Left renal cortex interstitium (tissue), 4 donors: ENCODE measurements at places on chromosomes 6 and 20. TPM values are rescaled to one million over a fixed set of nuclear protein-coding genes. Genes with fewer than 3 reads are reported as not detected.

DNA sequence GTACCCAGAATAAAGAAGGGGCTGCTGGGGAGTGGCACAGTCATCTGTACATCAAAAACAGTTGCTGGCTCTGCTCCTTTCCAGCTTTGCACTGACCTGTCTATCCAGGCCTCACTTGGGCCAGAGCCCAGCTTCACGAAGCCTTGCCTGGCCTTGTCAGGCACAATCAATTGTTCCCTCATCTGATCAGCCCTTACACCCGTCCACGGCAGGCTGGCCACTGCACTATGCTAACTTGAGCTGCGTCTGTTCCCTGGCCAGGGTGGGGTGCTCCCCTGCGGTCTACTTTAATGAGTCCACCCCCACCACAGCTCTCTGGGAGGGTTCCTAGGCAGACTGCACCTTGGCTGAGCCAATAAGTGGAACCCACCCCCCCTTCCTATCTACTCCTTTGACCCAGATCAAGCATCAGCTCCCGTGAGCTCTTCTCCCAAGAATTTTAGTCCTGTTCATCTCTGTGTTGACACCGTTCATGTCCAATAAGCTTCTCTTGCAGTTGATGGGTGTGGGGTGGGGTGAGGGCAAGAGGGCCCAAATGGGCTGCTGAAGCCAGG is 74.3 kb upstream of the MLN start:
- no peak for DNase-seq

Gene EEF1A2
- 1.3 TPM for polyA plus RNA-seq

Gene FKBP5
- polyA plus RNA-seq, result 24.1 TPM

DNA sequence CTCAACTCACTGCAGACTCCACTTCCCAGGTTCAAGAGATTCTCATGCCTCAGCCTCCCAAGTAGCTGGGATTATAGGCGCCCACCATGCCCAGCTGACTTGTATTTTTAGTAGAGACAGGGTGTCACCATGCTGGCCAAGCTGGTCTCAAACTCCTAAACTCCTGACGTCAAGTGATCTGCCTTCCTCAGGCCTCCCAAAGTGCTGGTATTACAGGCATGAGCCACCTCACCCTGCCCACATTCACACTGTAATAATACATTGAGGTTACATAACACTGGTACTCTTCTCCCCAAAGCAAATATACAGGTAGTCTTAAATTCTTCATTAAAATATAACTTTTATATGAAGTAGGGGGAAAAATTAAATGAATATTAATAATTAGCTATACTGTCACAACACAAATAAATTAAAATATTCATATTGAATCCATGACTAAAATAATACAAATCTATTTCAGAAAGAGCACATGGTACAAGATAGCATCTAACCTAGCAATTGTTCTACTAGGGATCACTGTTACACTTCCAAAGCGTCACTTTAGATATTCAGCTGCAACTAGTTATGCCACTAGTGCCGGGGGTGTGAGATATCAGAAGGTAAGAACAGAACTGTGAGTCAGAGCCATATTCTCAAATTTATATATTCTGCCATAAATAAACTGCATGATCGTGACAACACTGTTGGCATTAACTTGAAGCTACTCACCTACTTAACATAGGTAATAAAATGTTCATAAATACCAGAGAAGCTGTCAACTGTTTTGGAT is 169.1 kb upstream of the SHLD1 start:
- no peak for DNase-seq

DNA sequence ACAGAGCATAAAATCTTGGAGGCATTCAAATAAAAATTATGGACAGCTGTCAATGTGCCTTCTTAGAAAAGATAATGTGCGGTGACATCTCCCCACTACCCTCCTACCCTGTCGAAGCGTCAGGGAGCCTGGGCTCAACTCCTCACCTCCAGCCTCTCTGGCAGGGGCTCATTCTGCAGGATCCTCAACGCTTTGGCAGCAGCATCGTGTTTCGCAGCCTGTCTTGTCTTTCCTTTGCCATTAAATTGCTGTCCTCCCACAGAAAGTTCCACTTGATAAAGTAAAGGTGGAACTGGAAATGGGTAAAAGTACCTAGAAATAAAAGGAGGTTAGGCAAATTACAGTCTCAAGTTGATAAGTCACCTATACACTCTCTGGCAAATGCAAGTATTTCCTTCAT is 36.7 kb downstream of the STAU1 start:
- no peak for DNase-seq

DNA sequence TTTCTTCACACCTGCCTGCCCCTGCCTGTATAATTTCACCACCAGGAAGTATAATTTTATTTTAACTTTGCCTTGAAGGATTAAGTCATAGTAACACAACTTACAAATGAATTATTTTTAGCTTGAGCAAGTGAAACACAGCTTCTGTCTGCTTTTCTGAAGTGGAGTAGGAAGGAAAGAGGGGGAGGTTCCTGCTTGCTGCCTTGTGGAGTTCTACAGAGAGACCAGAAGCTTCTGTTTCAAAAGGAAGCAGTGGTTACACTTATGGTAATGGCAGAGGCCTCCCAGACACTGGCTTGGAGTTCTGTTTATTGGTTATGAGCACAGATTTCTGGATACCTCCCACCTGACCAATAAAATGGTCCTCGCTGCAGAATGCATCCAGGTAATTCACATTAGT is 159.6 kb downstream of the TMEM200A start:
- DNase-seq, result no peak

GRCh38 chr6:84772428-84773132 is 8.2 kb upstream of the TBX18 start:
- no peak for DNase-seq

DNA sequence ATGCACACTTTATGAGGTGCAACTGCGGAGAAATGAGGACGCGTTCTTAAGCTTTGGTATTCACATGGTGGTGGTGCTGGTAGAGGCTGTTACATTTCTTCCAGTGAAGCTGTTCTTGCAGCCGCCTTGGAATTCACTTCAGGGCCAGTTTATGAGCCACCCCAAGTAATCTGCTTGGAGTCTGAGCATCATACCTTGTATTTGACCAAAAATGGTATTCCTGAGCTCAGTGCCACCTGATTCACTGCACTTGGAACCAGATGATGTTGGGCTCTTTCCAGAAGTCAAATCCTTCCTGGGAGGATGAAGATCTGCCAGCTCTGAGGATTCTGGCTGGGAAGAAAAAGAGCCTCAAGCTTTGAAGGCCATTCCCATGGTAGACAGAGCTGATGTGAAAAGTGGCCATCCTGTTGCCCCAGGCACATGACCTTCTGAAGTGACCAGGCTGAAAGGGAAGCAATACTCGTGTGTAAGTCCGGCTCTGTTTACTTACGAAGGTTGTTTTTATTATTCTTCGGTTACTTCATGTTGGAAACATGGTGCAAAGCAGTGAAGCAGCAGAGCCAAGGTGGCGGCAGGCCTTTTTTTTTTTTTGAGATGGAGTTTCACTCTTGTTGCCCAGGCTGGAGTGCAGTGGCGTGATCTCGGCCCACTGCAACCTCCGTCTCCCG is 7.7 kb downstream of the MANBAL start:
- DNase-seq, result no peak

Gene TGM3
- polyA plus RNA-seq, result 0.93 TPM

DNA sequence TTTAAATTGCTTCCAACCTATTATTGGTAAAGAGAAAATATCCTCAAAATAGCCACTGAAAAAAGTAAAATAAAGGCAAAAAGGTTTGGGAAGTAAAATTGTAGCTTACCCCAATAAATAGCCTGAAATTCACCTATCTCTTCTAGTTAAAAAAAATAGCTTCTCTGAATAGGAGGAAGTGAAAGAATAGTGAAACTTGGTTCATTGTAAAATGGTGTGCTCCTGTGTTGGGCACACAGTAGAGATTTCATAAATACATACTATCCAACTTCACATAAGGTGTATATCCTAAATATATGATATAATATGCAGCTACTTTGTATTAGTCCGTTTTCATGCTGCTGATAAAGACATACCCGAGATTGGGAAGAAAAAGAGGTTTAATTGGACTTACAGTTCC is 45.3 kb downstream of the CDK19 start:
- no peak for DNase-seq
